PC-3 (cell line): ENCODE measurements at places on chromosomes 7 and 10. TPM values are rescaled to one million over a fixed set of nuclear protein-coding genes. Genes with fewer than 3 reads are reported as not detected.

DNA sequence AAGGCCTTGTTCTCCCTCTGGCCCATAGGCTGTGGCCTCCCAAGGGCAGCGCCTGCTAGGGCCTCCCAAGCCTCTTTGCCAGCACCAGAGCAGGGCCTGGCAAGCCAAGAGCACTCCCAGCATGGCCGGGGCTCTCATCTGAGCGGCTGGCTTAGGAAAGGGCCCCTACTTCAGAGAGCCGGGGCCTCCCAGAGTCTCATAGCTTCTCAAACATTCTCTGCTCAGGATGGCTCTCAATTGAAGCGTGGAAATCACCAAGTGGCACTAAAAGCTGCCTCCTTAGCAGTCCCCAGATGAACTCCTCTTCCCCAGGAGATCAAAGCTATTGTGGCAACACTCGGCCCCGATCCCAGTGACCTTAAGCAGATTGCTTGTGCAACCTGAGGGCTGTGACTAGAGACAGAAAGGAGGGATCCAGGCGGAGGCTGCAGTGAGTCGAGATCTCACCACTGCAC is 69.4 kb downstream of the FAM53B start:
- DNase-seq, result no peak

- no peak for DNase-seq
These were observed 326.3 kb downstream of the ABCA13 start for GRCh38 chr7:48497521-48497920.

- no peak for DNase-seq
These were observed 35.4 kb upstream of the ARMS2 start for GRCh38 chr10:122419016-122419415.

DNA sequence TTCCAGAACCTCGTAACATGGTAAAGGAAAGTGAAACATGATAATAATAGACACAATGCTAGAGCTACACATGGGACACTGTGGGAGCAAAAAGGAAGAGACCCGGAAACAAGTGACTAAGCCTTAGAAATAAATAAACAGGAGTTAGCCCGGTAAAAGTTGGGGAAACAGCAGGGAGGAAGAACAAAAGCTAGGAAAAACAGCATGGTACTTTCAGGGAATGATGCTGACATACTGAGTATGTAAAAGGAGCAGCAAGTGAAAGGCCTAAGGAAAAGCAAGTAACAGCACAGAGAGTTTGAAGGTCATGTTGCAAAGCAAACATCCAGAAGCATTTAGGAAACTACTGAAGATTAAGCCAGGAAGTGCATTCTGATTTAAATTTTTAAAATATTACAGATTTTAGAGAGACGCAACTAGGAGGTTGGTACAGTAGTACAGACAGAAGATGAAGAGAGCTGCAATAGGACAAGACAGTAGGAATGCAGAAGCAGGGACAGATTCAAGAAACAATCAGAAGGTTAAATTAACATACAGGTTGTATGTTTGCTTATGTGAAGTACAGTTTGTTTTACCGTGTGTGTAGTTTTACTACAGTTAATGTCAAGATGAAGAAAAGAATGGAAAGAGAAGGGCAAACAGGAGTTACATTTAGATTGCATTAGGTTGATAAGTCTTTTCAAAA is 63.7 kb downstream of the ARHGAP12 start:
- peak; percentile 38 for DNase-seq

DNA sequence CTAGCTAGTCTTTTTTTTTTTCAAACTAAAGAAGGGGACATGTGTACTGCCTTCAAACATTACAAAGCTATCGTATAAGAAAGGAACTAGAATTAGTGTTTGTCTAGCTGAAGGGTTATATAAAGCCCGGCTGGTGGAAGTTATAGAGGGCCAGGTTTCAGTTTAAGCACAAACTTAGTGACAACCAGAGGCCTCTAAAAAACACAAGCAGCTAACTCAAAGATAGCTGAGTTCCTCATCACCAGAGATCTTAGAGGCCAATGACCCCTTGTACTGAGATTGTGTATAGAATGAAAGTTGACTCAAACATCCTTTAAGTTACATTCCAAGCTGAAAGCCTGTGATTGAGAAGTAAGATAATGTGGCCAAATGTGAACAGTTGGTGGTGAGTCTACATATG is 28.1 kb upstream of the SGMS1 start:
- DNase-seq, result no peak

DNA sequence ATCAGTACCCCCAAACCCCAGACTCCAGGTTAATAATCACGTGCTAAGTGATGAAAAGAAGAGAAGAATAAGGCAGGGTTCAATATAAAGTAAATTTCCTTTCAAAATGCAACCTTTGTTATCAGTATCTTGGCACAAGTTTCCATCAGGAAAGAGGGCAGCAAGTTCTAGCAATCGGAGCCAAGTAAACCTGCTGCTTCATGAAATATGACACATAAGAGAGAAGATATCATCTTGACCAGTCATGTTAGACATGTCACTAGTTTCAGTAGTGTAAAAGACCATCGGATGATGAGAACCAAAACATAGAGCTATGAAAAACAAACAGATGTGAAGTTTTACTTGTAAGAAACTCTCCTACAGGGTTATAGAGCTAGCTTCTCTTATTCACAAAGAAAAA is 44.0 kb downstream of the AASS start:
- no peak for DNase-seq

GRCh38 chr10:118210276-118210675 is 131.8 kb downstream of the FAM204A start:
- no peak for DNase-seq

DNA sequence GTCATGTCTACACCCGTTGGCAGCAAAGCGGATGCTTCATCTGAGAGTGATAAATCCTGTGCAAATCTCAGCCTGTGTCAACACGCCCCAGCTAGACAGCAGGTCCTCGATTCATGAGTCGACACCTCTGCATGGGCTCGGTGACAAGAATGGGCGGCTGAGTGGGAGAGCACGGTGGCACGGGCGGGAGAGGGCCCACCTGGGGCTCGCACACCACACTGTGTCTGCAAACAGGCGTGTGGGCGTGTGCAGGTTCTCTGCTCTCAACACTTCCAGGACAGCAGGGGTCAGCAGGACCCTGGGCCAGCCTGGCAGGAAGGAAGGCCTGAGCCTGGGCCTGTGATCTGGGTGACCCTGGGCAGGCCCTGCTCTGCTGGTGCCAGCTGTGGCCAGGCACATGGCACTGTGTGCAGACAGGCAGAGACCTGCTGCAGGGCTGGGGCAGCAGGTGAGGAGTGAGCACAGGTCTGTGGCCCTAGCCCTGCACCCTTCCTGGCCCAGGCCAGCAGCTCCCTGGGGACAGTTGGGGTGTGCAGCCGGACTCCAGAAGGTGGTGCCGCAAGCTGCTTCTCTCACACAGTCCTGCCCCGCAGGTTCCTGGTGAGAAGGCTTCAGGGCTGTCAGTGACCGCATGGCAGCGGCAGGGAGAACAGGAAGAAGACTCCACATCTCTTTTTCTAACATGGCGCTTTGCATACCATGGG is 216.4 kb downstream of the ELFN1 start:
- DNase-seq, result no peak

GRCh38 chr10:7819121-7819460 is 786 bp downstream of the TAF3 start:
- DNase-seq, result peak; percentile 34

DNA sequence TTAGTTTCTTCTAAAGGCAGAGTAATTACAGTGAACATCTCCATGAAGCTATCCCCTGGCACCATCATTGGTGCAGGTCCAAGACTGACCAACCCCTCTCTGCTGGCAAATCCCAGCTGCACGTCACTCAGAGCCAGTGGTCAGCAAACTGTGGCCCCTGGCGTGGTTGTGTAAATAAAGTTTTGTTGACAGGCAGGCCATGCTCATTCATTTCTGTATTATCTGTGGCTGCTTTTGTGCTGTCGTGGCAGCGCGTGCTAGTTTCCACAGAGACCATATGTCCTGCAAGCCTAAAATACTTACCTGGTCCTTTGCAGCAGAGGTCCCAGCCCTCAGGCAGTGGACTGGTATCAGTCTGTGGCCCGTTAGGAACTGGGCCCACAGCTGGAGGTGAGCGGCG is 117.6 kb upstream of the NPS start:
- no peak for DNase-seq

GRCh38 chr7:7257899-7258692 is 75.8 kb downstream of the C1GALT1 start:
- peak; percentile 23 for DNase-seq

DNA sequence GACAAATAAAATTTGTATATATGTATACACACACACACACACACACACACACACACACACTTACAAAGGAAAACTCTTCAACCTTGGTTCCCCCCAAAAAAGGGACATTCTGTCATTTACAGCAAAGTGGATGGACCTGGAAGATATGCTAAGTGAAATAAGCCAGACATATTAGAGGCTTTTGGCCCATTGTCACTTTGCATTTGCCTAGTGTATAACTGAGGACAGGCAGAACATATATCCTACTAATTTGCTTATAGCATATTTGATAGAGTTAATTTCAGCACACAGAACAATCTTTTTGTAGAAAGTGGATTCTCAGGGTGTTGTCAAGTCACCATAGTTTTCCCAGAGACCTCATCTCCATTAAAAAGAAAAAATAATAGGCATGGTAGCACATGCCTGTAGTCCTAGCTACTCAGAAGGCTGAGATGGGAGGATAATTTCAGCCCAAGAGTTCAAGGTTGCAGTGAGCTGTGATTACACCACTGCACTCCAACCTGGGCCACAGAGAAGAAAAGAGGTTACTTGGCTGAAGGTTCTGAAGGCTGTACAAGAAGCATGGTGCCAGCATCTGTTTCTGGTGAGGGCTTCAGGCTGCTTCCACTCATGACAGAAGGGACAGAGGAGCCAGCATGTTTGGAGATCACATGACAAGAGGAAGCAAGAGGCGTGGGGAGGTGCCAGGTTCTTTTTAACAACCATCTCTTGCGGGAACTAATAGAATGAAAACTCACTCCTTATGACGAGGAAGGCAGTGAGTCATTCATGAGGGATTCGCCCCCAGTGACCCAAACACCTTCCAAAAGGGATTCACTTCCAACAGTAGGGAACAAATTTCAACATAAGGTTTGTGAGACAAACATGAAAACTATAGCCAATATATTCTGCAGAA is 135.6 kb downstream of the TMEM168 start:
- DNase-seq, result peak; percentile 34

DNA sequence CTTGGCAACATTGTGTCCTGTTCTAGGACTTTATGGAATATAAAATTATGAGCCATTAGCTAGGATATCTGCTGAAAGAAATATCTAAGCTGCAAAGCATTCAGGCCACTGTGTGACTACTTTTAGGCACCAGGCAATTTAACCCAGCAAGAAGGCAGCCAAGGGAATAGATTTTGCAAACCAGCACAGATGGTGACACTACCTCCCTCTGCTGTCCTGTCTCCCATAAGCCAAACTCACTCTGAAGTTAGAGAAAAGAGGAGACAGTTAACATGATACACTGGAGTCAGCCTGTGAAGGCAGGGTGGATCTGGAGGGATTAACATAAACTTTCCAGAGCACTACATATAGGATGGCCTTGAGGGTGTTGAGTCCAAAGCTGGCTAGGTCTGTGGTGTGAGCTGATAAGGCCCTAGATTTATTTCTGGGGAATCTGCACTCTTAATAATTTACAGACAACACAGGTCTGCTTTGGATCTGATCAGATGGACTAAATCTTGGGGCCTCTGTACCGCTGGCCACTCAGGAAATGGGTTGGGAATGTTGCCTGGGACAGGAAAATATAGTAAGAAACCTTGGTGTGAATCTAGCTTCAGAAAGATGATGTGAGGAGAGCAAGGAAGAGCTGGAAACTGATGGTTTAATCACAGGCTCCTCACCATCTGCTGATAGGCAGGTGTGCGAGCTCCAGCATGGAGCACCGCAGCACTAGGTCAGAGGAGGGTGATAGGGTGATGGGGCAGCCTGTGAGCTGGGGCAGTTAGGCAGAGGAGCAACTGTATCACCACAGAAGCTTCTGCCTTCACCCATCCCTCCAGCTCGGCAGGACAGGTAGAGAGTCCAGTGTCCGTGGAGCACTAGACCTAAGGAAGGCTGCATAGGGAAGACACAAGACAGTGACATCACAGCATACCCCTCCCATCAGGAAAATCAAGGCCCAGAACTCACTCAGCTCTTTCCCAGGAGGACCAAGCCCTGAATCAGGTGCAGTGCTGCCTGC is 229.9 kb upstream of the PRSS1 start:
- no peak for DNase-seq

DNA sequence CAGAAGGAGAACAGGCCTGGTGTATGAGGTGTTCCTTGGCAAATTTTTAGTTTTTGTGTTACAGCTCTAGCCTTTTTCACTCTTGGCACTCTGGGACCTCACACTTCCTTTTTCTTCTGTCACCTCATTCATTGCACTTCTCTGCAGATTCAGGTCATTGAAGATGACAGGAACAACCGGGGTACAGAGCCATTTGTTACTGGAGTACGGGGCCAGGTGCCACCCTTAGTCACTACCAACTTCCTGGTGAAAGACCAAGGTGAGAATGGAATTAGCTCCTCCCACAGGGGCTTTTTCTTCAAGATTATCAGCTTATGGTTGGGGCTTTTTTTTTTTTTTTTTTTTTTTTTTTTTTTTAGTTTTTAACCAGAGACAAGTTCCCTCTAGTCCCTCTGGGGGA is 18.5 kb upstream of the CHCHD1 start:
- no peak for DNase-seq

DNA sequence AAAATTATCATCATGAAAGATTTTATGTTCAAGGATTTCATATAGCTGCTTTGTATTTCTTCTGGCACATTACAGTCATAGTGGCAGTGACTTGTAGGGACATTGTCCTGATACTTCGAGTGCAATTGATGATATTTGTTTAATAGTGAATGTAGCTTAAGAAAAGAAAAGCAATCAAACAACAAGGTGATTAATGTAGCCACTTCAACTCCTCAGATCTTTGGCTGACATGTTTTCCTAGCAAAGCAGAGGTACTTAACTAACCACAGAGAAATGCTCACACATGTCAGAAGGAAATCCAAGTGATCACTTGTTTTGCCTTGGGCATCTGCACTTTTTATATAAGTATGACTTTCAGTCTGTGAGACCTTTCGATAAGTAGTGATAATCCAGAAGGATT is 470.3 kb downstream of the AUTS2 start:
- DNase-seq, result no peak

- no peak for DNase-seq
These were observed 336.9 kb upstream of the C7orf33 start for GRCh38 chr7:148253629-148254028.

DNA sequence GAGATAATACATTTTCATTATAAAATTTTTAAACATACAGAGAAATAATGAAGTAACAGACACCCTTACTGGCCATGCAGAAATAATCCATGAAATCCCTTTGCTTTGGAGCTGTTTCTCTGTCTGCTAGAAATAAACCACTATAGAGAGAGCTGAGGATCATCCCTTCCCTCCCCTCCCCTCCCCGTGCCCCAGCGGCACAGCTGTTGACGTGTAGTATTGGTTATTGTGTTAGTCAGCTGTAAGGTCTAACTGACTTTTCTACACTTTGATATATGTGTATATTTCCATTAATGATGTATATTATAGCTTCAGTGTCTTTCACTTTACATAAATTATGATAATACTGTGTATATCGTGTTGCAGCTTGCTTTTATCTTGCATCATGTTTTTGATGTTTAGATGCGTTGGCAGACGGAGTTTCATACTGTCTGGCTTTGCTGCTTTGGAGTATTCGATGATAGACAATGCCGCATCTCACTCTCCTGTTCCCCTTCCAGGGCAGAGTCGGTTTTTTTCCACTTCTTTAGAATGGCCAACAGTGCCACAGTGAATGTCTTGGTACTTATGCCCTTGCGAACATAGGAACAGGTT is 27.4 kb upstream of the GRID1 start:
- no peak for DNase-seq

Gene NME8
- total RNA-seq, result not detected in 2 replicates

Gene VIPR2
- not detected in 2 replicates for total RNA-seq

Gene GLUD1
- 67.9 and 75.9 TPM in 2 replicates for total RNA-seq

Gene RAB19
- total RNA-seq, result 0.52 and 1.3 TPM in 2 replicates

Gene ADAMTS14
- total RNA-seq, result 0.91 and 1.4 TPM in 2 replicates

Gene HGF
- 0.15 TPM in 1 of 2 replicates, not detected in the other for total RNA-seq

Gene HSPA12A
- total RNA-seq, result 1.8 and 3.1 TPM in 2 replicates

Gene KLLN
- total RNA-seq, result 0.15 and 0.23 TPM in 2 replicates

Gene UCMA
- not detected in 2 replicates for total RNA-seq
